Naive thymus-derived CD4-positive, alpha-beta T cell (primary cell): ENCODE measurements at places on chromosomes 4 and X. TPM values are rescaled to one million over a fixed set of nuclear protein-coding genes. Genes with fewer than 3 reads are reported as not detected.

Gene ARHGAP24
- 0.81 TPM for total RNA-seq

GRCh38 chr4:83115656-83116285 lies 1.2 kb upstream of the PLAC8 start:
- H3K4me3 ChIP-seq = no peak overlapping the region
- H3K36me3 ChIP-seq = no peaks in the 10 kb centered on the region
- no peaks in the 10 kb centered on the region for H3K27me3 ChIP-seq
- DNase-seq = no peak
- H3K4me1 ChIP-seq = peaks cover 22% of the 10 kb centered on the region

- peaks cover 15% of the 10 kb centered on the region for H3K4me1 ChIP-seq
- DNase-seq = no peak
- H3K27ac ChIP-seq = peak overlapping the region; percentile 1
These were observed 25.7 kb downstream of the SEPTIN6 start for GRCh38 chrX:119667111-119667878.

GRCh38 chr4:83065266-83065665 lies 30.3 kb downstream of the COPS4 start:
- no peak overlapping the region for H3K4me3 ChIP-seq
- no peaks in the 10 kb centered on the region for H3K27me3 ChIP-seq
- H3K27ac ChIP-seq = no peak overlapping the region
- H3K36me3 ChIP-seq = peaks cover 4% of the 10 kb centered on the region
- DNase-seq = no peak
- H3K4me1 ChIP-seq = no peaks in the 10 kb centered on the region

Gene TEX13D
- not detected in 2 replicates for total RNA-seq

DNA sequence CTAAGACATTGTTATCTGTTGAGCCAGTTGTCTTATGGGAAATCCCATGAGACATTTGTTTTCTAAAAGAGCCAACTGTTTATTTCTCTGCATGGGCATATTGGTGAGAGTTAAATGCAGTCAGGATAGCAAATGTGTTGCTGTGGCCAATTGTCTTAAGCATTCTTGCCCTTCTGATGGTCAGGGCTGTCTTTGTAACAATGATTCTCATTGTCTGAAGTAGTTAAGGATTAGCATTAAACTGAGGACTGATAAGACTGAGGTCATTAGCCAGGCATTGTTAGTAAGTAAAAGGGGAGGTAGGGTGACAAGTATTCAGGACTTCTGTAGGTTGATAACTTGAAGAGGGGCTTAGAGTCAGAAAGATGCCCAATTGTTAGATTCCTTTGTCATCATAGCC lies 11.2 kb upstream of the MORF4L2 start:
- no peak overlapping the region for H3K27ac ChIP-seq
- no peaks in the 10 kb centered on the region for H3K36me3 ChIP-seq

Gene F11
- total RNA-seq = not detected

DNA sequence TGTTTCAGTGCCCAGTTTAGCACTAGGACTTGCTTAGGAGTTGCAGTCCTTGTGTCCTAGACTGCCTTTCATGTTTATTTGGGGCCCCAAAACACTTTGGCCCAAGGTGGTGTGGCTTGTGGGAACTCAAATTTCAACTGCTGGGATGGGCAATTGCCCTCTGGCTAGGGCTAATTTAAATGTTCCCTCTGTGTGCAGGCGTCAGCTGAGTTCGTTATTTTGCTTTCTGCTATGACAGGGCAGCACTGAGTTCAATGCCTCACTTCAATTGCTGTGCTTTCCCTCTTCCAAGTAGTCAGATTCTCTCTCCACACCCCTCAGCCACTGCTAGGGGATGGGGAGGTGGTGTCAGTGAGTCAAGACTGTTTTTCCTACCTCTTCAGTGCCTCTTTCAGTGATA lies 51.1 kb downstream of the ITIH6 start:
- DNase-seq = no peak
- H3K27ac ChIP-seq = no peak overlapping the region
- H3K27me3 ChIP-seq = no peaks in the 10 kb centered on the region
